ENCODE measurements at places on chromosomes 6 and 20. TPM values are rescaled to one million over a fixed set of nuclear protein-coding genes. Genes with fewer than 3 reads are reported as not detected.

Gene TRPC4AP
- total RNA-seq, result 56.1 TPM

Gene PDE7B
- 1.1 TPM for total RNA-seq

Gene BMP7
- 0.35 TPM for total RNA-seq

Gene NKX2-2
- not detected for total RNA-seq

Gene PDYN
- total RNA-seq, result 0.06 TPM

Gene RIMS1
- not detected for total RNA-seq

Gene GJA10
- total RNA-seq, result not detected

Gene CST5
- not detected for total RNA-seq

Gene MRPL2
- 55.4 TPM for total RNA-seq

Gene ARMC2
- total RNA-seq, result 1.7 TPM

Gene SCRT2
- not detected for total RNA-seq

Gene PLAGL2
- 12.1 TPM for total RNA-seq

Gene TNNC2
- not detected for total RNA-seq
